ENCODE measurements at places on chromosomes 7 and 10.

DNA sequence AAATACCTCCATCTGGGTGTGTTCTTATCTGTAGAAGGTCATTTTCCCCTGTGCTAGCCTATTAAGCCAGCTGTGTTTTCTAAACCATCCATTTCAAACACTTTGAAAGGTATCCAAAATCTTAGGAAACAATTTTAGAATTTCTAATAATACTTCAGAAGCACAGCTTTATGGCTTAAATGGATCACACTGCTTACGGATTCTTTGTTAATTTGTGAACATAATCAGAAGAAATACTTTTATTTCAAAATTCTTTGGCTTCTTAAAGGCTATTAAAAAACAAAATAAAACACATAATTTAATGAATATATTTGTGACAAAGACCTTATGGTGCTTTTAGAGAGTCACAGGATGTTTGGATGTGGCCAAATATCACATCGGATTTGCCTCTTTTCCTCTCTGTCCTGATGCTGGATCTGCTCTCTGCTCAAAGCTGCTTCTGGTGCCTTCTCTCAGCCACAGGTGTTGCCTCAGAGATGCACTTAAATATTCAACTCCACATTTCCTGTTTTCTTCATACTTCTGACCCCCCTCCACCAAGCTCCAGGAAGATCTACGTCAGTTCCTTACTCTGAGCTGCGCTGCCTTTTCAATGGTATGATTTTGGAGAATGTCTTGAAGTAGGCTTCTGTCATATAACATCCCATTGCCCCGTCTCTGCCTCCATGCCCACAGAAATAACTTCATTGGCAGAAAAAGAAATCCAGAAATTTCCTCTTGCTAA lies 230.6 kb downstream of the MLLT10 start:
- no peak for DNase-seq

GRCh38 chr7:36423633-36424032 lies 34.0 kb downstream of the ANLN start:
- no peak for DNase-seq

- no peak for DNase-seq
Observed at GRCh38 chr10:106722524-106722923, 442.0 kb downstream of the SORCS1 start.

DNA sequence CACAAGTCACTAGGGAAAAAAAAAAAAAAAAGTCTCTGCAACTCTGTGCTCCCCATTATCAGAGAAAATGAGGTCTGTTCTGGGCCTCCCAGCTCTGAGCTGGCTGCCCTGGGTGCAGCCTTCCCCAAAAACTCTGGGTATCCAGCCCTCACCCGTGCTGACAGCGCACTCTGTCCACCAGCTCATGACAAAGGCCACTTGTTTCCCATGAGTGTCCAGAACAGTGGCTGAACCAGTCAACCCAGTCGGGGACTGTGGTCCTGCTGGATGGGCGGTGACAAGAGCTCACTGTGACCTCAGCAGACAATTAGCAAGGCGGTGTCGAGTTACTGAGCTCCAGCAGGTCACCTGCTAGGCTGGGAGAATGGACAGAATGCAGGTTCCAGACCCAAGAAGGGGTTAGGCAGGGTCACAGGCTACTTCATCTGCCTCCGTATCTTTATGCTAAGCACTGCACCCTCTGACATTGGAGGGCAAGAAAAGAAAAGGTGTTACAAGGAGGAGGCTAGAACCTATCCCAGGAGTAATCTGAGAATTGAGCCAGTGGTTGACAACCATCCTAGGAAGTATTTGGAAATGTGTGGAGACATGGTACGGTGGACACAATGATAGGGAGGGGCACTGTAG lies 37.2 kb downstream of the DLG5 start:
- DNase-seq = no peak

DNA sequence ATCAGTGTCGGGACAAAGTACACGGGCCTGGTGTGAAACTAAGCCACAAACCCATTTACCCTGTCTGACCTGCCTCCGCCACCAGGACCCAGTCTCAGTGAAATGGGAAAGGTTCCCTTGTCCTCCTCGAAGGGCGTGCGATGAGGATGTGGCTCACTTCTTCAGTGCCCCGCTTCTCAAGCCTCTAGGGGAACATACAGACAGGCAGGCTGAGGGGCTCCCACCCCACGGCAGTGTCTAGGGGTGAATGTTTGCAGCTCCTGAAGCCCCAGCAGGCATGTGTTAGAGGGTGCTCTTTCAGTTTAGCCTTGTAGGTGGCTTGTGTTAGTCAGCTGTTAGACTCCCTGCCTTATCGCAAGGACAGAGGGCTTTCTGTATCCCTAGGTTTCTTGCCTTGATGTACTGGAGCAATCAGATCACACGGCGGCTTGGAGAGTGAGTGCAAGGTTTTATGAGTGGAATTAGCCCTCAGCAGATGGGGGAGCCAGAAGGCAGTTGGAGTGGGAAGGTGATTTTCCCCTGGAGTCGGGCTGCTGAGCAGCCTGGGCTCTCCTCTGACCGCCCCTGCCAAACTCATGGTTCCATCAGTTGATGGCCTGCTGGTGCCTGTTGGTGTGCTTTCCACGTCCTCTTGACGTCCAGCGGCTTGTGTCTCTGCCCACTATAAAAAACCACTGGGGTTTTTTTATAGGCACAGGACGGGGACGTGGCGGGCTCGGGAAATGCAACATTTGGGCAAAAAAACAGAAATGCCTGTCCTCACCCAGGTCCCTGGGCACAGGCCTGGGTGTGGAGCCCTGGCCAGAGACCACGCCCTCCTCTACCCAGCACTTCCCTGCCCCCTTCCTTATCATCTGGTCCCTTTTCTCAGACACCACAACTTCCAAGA lies 759 bp downstream of the NUDT1 start:
- no peak for DNase-seq

GRCh38 chr10:128386231-128386630 lies 260.0 kb upstream of the MKI67 start:
- DNase-seq = no peak

GRCh38 chr10:83108565-83109333 lies 1030.6 kb upstream of the GHITM start:
- DNase-seq = no peak

- DNase-seq = no peak
Observed at GRCh38 chr7:4159761-4160554, 522.1 kb upstream of the FOXK1 start.

Data from NCI-H1092 (cell line).